ENCODE measurements at places on chromosomes 2 and 18.

DNA sequence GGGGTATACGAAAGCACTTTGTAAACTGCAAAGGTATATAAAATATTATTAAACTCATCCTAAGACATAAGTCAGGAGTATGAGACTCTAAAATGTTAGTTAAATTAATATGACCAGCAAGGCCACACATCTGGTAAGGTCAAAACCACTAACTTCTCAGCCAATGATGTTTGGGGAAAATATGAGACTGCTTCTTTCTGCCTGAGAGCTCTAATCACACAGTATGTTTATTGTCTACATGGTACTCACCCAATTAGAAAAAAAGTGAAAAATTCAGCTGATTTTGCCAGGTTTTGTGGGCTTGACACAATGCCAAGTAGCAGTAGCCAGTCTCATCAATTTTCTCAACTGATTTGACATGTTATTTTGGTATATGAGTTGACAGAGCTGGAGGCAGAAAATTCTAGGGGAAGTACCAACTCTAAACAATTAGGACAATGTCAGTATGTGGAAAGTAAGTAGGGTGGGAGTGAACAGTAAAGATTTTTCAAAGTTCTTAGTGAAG is 87.3 kb downstream of the ALK start:
- DNase-seq, result no peak

DNA sequence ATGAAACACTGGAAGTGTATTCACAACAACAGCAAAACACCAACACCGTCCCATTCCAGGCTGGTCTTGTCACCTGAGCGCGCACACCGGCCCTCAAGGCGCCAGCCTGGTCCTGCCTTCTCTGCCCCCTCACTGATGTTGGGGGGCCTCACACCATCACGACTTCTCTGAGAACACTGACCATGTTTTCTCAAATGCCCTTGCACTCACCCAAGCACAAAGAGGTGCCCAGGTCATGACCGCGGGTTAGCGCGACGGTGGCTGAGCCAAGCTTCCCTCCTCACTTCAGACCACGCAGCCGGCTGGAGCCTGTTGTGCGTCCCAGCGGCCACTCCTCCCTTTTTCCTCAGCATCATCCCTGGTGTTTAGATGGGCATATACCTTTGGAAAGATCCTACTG is 101.3 kb upstream of the SALL3 start:
- DNase-seq, result no peak

- no peak for DNase-seq
Observed at GRCh38 chr2:56749152-56749752, 565.5 kb downstream of the CCDC85A start.

GRCh38 chr2:98875081-98875728 is 60.8 kb downstream of the CRACDL start:
- no peak for DNase-seq

DNA sequence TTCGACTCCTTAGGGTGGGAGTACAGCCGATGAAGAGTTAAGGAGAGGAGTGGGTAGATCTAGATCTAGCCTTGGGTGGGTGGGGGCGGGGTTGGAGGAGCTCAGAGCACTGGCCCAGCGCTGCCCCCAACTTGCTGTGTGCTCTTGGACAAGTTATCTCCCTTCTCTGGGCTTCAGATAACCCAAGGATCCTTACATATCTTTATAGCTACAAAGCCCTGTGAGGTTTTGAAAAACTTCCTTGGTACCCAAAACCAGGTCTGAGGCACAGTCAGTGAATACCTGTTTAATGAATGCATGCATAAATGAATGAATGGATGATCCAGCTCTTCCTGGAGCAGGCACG is 1.3 kb upstream of the ODC1 start:
- DNase-seq, result no peak

DNA sequence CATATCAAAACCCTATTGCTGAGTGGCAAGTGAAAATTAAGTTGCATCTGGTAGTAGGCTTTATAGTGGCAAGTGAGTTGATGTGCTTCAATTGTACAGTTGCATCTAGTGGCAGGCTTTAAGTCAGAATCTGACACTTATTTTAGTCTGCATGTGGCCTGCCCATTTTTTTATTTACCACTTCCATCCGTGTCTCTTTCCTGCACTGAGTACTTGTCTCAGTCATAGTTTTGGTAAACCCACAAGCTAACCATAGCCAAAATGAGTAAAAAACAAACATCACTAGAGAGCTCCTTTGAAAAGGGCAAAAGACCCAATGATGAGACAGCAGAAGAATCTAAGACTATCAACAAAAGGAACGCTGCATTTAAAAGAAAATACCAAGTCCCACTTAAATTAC is 96.0 kb upstream of the CRACDL start:
- no peak for DNase-seq

DNA sequence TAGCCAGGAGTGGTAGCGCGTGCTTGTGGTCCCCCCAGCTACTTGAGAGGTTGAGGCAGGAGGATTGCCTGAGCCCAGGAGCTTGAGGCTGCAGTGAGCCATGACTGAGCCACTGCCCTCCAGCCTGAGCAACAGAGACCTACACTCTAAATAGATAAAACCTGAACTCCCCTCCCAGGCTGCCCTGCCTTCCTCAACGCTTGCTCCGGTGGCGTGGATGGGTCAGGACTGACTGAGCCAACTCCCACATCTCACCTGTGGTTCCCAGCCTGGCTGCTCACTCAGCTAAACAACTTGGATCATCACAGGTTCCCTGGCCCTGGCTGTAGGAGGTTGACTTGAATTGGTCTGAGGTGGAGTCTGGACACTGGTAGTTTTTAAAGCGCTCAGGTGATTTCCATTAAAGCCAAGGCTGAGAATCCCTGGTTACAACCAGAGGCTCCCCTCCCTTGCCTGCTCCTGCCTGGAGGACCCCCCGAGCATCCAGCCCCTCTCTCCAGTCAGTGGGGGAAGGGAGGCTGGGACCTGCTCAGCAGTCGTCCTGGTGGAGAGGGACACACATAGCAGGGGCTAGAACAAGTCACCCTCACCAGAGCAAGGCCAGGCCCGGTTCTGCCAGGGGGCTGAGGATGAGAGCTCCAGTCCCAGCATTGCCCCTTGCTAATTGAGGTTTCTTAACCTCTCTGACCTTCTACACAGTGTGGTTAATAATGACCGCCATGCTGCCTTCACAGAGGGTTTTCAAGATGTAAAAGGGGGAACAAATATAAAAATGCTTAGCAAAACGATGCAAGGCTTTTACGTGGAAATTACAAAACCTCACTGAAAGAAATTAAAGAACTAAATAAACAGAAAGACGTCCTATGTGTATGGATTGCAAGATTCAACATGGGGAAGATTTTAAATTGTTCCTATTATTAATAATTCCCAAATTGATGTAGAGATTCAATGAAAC is 46.9 kb upstream of the TAF1B start:
- no peak for DNase-seq

GRCh38 chr2:131076707-131077106 is 16.6 kb downstream of the FAM168B start:
- no peak for DNase-seq

GRCh38 chr2:166862468-166863132 is 25.7 kb upstream of the XIRP2 start:
- no peak for DNase-seq
